AG04449 (cell line): ENCODE measurements at places on chromosomes 4 and X.

GRCh38 chr4:114758066-114758465, 159.5 kb downstream of the UGT8 start:
- DNase-seq = no peak

GRCh38 chr4:77505275-77505957, 100.2 kb upstream of the CXCL13 start:
- no peak for DNase-seq

GRCh38 chr4:141248029-141248428, 27.3 kb downstream of the ZNF330 start:
- peak; percentile 28 for DNase-seq

- no peak for DNase-seq
Measured at GRCh38 chrX:28205905-28206304, 224.7 kb upstream of the DCAF8L1 start.

DNA sequence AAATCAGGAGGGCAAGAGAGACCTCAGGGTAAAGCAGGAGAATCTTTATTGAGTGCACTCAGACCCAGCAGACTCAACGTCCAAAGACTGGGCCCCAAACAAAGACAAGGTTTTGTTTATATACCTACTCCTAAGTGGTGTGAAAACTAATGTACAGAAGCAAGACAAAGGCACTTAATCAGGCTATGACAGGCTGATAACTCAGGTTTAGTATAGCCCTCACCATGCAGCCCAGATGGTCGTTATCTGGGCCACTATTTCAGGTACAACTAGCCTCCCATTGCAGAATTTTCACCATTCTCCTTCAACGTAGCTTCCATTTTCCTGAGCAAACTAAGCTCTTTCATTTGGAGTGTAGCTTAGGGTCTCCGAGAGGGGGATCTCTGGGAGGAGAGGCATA, 36.9 kb downstream of the SULT1E1 start:
- no peak for DNase-seq

DNA sequence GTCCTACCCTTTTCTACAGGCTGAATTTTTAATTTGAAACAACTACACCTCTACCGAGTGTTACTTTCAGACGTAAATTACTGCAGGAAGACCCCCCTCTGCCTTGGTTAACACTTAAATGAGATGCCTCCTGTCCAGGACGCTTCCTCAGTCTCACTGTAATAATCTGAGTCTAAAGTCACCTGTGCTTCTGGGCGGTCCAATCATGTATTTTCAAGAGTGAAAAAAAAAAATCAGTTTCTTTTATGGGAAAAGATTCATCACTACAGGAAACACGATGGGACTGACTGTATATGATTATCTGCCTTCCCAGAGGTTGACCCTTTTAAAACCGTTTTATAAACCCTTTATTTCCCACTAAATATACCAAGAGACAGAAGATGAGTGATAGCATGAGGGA, 776 bp downstream of the RBM47 start:
- no peak for DNase-seq

- DNase-seq = no peak
Measured at GRCh38 chrX:149688552-149688951, 23.3 kb upstream of the MAGEA11 start.

DNA sequence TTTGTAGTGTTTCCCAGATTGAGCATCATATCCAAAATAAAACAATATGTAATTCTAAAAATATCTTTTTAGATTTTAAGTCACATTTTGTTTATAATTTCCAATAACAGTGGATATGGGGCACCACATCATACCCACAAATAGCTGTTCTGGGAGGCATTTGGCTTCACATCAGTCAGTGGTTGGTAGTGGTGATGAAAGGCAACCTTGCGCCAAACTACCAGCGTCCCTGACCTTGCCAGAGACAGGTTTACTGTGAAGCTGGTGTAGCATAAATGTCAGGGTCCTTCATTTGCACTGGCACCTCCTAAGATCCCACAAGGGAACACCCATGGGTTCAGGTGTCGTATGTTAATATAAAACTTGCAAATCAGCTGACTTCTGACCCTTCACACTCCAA, 222.2 kb downstream of the DCTD start:
- no peak for DNase-seq

DNA sequence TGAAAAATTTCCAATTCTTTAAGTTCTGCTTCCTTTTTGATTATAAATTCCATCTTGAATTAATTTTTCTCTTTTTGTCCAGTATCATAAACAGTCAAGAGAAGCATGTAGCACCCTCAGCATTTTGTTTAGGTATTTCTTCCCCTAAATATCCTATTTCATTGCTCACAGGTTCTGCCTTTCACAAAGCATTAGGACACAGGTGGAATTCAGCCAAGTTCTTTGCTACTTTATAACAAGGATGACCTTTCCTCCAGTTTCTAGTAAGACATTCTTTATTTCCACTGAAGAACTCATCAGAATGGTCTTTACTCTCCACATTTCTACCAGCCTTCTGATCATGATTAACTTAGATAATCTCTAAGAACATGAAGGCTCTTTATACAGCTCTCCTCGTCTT, 7.4 kb downstream of the SLC9B1 start:
- no peak for DNase-seq

- DNase-seq = no peak
Measured at GRCh38 chr4:148430854-148431253, 11.4 kb downstream of the NR3C2 start.

- DNase-seq = no peak
Measured at GRCh38 chr4:17098401-17098800, 200.0 kb upstream of the LDB2 start.

- no peak for DNase-seq
Measured at GRCh38 chr4:110458494-110459266, 17.3 kb upstream of the ENPEP start.

GRCh38 chr4:113733685-113734084, 27.9 kb downstream of the CAMK2D start:
- no peak for DNase-seq

GRCh38 chr4:158159718-158160094, 13.1 kb downstream of the GASK1B start:
- DNase-seq = no peak

DNA sequence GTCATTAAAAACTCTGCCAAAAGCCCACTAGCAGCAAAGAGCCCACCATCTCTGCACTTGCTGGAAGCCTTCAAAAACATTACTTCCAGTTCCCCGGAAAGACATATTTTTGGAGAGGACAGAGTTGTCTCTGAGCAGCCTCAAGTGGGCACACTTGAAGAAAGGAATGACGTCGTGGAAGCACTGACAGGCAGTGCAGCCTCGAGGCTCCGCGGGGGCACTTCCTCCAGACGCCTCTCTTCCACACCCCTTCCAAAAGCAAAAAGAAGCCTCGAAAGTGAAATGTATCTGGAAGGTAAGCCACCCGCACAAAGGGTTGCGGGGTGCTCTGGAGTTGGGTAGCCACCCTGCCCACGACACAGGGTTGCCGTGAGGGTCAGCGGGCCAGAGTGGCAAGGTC, 25.9 kb downstream of the OFD1 start:
- DNase-seq = no peak

GRCh38 chr4:7052923-7053715, 9.9 kb downstream of the TADA2B start:
- DNase-seq = no peak

- no peak for DNase-seq
Measured at GRCh38 chr4:99413140-99413539, 22.0 kb downstream of the ADH7 start.

DNA sequence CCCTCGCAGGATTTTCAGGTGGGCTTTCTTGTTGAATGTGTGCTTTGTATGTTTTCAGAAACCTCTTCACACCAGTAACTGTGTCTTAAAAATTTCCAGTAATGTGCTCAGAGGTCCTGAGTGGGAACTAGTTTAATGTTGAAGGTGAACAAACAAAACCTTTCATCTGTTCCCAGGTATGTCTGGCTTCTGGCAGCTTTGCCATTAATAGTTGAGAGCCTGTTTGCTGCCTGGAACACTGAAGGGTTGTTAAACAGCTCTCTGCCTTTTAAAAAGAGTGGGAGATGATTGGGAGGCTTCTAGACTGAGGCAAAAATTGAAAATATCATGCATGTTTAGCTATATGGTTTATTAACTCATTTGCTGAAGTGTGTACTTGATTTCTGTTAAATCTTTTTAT, 161.2 kb upstream of the AGTR2 start:
- DNase-seq = no peak

DNA sequence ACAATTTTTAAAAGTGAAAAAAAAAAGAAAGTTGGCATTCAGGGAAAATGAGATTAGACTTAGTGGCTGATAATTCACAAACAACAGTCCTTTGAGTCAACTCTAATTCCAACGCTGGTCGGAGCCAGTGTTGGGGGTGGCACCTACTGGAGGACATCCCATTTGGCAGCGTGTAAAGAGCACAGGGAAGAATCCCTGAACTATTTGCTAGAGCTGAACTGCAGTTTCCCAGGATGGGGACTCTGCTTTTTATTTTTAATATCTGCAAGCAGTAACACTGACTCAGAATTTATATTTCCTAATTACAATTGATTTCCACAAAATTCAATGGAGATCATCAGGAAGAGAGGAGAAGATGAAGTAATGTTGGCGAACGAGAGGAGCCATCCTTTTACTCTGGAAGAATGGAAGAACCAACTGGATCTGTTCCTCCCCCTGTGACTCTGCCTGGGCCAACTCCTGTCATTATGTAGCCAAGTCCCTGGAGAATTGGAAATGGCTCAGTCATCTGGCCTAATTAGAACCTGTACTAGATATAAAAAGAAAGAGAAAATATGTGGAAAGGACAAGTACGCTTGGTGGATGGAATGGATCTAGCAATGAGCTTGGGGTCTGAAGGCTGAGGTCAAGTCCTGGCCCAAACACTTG, 76.7 kb downstream of the IRF2 start:
- DNase-seq = no peak

- no peak for DNase-seq
Measured at GRCh38 chr4:180234730-180235129, 2008.5 kb upstream of the TENM3 start.

GRCh38 chr4:101279377-101279871, 67.9 kb downstream of the PPP3CA start:
- DNase-seq = peak; percentile 91

GRCh38 chr4:31784558-31784957, 1064.4 kb downstream of the PCDH7 start:
- no peak for DNase-seq

DNA sequence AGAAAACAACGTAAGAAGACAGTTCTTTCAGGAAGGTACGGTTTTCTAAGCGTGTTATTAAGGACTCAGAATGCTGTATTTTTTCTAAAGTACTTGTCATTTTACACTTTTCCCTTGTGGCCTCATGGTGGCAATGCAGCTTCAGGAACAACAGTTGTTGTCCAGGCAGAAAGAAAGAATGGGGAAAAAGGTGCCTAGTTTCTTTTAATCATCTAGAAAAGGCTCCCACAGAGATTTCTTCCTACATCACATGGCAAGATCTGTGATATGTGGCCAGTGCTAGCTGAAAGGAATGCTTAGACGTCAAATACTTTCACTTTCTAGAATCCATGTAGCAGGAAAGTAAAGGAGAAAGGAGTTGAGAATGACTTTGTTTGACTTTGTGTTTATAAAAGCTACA, 49.0 kb upstream of the TRAM1L1 start:
- DNase-seq = peak; percentile 41

DNA sequence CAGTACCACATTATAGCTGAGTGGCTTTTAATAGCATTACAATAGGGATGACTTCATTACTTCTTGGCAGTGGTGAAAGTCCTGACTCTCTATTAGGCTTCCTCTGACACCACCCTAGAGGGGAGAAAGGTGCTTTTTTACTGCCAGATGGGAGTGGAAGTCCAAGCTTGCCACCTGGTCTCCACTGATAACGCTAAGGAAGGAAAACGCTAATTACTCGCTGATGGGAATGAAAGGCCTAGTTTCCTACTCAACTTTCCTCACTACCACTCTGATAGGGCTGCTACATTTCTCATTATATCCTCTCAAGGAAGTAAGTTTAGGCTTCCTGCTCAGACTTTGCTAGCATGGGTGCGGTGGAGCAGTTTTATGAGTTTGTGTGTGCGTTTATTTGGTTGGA, 62.3 kb upstream of the PAGE3 start:
- DNase-seq = no peak

GRCh38 chr4:168683595-168683994, 186.7 kb downstream of the PALLD start:
- DNase-seq = no peak

- DNase-seq = no peak
Measured at GRCh38 chrX:101430457-101431078, 22.5 kb downstream of the HNRNPH2 start.

DNA sequence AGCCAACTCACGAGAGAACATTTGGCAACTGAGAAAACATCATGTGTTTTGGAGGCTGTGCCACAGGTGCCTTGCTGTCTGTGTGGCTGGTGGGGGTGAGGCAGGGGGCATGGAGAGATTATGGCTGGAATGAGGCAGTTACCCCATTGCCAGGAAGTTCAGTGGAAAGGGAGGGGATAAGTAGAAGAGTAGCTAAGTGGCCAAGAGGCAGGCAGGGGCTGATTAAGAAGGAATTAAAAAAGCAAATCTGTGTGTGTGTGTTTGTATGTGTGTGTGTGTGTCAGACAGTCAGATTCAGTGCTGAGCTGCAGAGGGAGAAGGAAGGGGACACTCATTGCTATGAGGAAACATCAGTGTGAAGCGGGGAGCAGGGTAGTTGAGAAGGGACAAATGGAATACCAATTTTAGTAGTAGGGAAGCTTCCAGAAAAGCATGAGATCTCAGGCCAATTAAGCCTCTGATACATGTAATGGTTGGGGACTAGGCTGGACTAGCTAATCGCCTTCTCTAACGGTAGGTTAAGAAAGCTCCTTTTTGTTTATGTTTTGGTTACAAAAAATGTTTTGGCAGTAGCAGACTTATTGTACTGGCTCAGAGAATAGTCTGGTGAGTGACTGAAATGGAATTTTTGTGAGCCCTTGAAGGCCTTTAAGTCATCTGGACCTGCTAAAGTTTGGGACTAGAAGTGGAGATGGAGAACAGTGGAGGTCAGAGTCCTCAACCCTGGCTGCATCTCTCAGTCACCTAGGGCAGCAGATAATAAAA, 18.5 kb downstream of the TMEM164 start:
- no peak for DNase-seq

DNA sequence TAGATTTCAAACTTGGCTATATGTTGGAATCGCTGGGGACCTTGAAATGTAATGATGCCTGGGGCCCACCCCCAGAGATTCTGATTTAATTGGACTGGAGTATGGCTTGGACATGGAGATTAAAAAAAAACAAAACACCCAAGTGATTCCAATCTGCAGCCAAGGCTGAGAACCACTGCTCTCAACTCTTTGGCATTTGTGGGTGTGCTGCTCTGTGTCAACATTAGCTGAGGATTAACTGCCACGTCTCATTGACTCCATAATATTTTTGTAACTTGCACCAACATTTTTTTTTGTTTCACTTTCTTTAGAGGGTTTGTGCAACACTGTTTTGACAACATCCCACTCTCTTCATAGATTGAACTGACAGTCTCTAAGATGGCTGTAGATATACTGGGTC, 41.1 kb upstream of the PDK3 start:
- DNase-seq = no peak

DNA sequence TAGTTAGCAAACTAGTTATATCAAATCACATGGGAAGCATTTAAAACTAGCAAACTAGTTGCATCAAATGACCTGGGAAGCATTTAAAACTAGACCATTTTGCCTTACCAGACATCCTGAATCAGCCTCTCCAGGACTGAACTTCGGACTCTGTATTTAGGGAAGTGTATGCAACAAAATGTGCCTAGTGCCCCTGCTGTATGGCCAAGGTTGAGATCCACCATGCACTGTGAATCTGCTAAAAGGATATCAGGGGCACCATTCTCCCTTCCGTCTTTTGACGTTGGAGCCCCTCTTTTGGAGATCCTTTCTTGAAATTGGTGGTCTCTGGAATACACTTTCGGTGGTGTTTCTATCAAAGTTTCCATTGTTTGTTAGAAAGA, 49.5 kb downstream of the CCNI start:
- DNase-seq = no peak
